ENCODE measurements at places on chromosomes 3 and 15.

DNA sequence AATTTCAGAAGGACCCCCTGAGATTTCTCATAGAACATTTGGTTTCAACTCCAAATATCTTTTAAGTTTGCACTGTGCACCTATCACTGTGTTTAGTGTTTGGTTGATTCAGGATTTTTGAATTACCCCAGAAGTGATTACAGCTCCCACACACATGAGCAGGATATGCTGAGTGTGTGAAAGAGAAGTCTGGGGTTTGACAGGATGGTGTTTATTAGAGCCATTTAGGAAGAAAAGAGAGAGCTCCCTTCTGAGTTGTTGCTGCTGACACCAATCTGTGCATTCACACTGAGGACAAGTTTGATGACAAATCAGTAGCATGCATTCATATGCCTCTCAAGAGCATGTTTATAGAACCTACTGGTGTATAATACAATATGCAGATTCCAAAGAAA is 118.1 kb downstream of the RPL22L1 start:
- no peak for DNase-seq

DNA sequence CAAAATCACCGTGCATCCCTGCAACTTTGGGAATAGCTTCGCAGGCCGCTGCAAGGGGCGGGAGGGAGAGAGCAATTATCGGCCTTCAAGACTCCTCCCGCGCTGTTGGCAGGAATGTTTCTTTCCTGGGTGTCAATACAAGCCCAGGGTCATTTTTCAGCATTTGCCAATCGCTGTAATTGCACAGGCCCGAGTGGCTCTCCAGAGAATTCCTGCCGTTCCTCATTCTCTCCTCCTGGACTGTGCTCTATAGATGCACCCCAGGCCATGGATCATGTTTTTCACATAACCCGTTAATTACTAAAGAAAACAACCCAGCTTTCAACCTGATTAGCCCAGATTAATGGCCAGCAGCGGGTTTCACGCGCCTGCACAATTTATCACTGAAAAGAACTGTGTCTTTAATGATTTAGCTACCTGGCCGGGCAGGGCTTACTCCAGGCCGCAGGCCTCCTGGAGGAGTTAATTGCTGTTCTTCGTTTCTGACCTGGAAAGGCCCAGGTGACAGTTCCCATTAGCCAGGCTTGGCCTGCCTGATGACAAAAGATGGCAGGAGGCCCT is 144.3 kb downstream of the OPA1 start:
- DNase-seq: no peak

DNA sequence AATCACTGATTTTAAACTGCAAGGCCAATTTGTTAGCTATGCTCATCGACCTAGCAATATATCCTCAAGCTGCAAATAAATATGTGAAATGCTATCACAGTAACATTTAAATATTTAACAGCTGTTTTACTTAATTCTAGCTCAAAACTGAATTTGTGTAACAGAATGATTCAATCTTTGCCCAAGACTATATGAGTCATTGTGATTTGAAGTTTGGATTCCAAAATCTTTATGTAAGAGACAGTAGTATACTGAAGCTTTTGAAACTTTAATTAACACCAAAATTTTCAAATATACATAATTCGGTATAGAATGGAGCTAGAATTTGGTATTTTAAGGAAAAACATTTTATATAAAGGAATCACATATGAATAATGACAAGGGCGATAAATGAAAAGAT is 603.0 kb upstream of the ROBO2 start:
- no peak for DNase-seq

DNA sequence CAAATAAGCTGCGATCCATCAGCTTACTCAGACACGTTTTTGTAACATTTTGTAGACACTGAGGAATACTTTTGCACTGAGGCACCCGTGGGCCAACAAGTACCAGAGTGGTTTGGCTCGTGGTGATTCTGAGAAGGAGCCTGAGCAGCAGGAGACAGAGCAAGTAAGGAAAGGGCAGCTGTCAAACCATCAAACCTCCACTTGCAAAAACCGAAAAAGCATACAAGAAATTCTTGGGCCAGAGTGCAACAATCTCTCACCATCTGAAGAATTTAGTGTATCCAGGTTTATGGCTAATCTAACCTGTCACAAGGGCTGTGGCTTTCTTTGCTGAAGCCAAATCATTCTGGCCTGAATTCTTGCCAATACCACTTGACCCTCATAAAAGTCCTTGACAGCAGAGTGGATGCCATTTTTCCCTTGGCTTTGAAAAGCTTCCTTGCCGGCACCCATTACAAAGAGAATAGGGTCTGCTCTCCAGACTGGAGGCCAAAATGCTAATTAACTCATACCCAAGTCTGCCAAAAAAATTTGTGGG is 56.7 kb downstream of the MYO1E start:
- DNase-seq: no peak

DNA sequence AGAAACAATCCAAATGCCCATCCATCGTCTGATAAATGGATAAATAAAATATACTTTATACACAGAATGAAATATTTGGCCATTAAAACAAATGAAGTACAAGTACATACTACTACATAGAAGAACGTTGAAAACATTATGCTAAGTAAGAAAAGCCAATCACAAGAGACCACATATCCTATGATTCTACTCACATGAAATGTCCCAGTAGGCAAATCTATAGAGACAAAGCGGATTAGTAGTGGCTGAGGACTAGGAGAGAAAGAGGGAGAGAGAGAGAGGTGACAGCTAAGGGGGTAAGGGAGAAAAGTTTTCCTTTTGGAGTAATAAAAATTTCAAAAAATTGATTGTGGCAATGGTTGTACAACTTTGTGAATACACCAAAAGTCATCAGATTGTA is 147.0 kb downstream of the GREM1 start:
- no peak for DNase-seq

- no peak for DNase-seq
Measured at GRCh38 chr3:155078711-155079467, 1.2 kb upstream of the MME start.

DNA sequence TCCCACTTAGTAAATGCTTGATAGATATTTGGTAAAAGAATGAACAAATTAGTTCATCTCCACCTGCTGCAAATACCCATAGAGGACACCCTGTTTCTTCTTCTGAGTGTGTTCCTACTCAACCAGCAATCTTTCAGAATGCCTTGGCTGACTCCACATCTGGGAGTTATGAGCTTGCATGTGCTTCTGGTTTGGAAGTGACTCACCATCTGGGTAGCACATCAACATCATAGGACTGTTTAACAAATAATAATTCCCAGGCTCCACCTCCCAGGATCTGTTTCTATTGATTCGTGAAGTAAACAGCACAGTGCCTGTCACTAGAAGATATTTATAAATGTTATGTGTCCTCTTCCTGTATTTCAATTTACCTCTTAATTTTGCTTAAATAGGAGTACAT is 580.1 kb downstream of the ROBO2 start:
- no peak for DNase-seq

- no peak for DNase-seq
Measured at GRCh38 chr15:43215961-43216360, 4.9 kb downstream of the EPB42 start.

- no peak for DNase-seq
Measured at GRCh38 chr3:53577506-53577905, 83.1 kb downstream of the CACNA1D start.

Measured in uterus (tissue), 4 donors.